ENCODE measurements at places on chromosomes 12 and 14.

GRCh38 chr12:76035045-76035444 lies 3.5 kb upstream of the PHLDA1 start:
- DNase-seq, result no peak

DNA sequence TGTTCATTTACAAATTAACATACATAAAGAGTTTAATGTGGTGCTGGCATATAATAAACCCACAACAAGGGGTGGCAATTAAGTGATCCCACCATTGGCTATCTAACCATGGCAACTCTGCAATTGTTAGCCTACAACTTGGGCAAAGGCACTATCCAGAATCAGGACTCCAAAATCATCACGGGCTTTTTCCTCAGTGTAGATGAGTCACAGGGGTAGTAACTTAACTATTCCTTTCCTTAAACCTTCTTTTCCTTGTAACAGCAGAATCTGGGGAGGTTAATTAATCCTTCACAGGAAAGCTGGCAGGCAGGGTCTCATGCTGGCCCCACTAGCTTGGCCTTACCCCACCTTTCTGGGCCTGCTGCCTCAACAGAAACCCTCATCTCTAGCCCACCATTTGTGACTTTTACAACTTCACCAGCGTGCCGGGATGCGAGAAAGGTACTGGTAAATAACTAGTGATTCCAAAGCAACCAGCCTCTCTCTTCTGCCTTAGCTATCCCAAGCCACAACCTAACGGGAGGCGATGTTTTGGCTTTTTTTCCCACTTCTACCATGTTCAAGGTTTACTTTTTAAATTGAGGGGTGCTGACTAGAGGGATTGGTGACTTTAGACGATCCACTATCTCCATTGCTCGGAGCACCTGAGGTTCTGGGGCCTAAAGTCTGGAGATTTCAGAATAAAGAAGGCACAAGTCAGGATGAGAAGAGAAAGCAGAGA lies 744 bp downstream of the ATP5MC2 start:
- DNase-seq, result no peak

GRCh38 chr14:28987516-28987915 lies 220.9 kb downstream of the FOXG1 start:
- no peak for DNase-seq

- DNase-seq, result no peak
Measured at GRCh38 chr14:71231521-71232393, 324.5 kb downstream of the PCNX1 start.

- no peak for DNase-seq
Measured at GRCh38 chr12:3761116-3761735, 8.3 kb upstream of the CRACR2A start.

- DNase-seq, result no peak
Measured at GRCh38 chr12:12683725-12684124, 12.3 kb downstream of the GPR19 start.

GRCh38 chr14:96514694-96515093 lies 12.5 kb downstream of the PAPOLA start:
- no peak for DNase-seq

DNA sequence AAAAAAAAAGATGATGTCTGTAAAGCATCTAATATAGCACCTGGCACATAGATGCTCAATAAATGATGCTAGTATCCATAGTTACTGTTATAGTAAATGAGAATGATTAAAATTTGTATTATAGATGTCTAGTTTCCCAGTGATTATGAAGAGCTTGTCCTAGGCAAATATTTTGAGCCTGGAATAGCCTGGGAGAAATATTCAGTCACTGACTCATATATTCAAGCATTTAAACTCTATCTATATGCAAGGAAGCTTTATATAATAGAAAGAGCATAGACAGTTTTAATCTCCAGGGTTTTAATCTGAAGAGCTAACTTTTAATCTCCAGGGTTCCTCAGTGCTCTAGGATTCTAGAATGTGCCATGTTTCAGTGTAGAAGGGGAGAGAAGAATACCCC lies 91.5 kb upstream of the VASH1 start:
- DNase-seq, result no peak

- no peak for DNase-seq
Measured at GRCh38 chr12:46752396-46752795, 73.4 kb downstream of the SLC38A4 start.

- DNase-seq, result no peak
Measured at GRCh38 chr12:116140529-116140928, 137.0 kb downstream of the MED13L start.

GRCh38 chr14:100056964-100057795 lies 8.0 kb upstream of the EVL start:
- no peak for DNase-seq

GRCh38 chr14:102659797-102660196 lies 67.3 kb downstream of the RCOR1 start:
- peak; percentile 52 for DNase-seq

DNA sequence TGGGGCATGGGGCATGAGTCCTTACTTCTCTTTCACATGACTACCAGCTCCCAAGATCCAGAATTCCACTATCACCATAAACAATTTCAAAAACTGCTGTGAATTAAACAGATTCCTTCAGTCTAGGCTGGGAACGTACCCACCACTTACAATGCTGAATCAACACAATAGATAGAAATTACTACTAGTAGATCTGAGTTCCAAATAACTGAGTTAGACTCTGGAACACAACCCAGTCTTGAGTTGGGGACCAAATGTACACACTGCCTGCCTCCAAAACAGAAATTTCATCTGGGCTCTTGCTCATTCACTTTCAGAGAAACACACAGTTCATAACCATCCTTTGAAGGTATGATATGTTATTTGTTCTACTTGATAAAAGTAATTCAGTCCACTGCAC lies 8.9 kb downstream of the CORO1C start:
- DNase-seq, result no peak

GRCh38 chr14:24508155-24508840 lies at the start of gene CMA1:
TSS of gene CMA1 (minus strand) at chr14:24508265. CDS start at chr14:24508235, 30 bp downstream.
- no peak for DNase-seq

GRCh38 chr12:70828351-70828750 lies 92.2 kb downstream of the PTPRR start:
- no peak for DNase-seq

DNA sequence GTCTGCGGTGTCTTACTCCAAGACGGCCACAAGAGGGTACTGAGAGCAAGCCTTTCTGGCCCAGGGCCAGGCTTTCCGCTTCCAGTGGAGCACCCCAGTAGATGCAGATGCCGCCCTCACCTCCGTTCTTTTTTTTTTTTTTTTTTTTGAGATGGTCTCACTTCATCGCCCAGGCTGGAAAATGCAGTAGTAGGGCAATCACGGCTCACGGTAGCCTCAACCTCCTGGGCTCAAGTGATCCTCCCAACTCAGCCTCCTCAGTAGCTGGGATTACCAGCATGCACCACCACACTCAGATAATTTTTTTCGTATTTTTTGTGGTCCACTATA lies 5.6 kb upstream of the LBHD2 start:
- DNase-seq, result peak; percentile 52

DNA sequence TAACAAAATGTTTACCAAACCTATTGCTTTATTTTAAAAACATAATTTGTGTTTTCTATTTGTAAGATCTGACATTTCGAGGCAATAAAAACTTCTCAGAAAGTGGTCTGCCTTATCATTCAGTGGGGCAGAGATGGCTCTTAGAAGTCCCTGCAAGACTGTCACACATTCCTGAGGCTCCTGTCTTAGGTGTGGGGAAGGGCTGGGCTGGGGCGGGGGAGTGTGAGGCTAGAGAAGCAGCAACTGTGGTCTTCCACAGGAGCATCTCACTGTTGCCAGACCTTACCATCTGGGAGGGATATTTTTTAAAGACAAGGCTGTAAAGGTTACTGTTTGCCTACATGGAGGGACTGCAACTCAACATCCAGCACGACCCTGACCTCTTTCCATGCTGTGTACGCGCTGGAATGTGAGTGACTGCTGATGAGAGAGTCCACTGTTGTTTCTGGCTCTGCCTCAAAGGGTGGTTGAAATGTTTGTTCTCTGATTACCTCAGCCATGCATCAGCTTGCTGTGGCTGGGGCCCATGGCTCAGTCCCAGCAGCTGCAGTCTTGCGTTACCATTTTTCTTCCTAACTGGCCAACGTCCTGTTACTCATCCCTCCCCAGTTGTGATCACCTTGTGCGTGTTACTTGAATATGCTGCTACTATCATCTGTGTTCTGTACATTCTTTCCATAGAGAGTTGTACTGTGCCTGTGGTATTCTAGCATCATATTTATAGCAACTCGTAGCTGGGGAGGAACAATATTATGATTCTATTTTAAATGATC lies 12.4 kb downstream of the ERG28 start:
- DNase-seq, result peak; percentile 95
